CD4-positive, alpha-beta T cell treated with Interleukin-17A for 1 hour (primary cell): ENCODE measurements at places on chromosomes 6 and 20.

DNA sequence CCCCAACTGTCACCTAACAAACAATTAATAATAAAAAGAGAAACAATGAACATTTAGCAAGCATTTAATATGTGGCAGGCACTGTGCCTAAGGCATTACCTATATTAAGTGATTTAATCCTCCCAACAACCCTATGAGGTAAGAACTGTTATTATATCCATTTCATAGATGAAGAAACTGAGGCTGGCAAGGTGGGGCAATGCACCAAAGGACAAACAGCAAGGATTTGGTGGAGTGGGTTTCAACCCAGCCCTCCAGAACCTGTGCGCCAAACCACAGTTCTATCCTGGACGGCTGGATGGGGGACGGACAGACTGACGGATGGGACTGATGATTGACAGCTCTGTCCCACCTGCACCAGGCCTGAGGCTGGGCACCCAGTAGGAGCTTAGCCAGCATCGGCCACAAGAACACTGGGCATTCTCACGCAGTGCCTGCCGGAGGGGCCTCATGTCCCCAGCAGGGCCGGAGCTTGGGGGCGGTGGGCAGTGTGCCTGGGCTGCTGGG lies 24.6 kb downstream of the NOL4L start:
- DNase-seq: no peak

GRCh38 chr6:81413306-81413705 lies 339.2 kb downstream of the TENT5A start:
- DNase-seq: no peak

DNA sequence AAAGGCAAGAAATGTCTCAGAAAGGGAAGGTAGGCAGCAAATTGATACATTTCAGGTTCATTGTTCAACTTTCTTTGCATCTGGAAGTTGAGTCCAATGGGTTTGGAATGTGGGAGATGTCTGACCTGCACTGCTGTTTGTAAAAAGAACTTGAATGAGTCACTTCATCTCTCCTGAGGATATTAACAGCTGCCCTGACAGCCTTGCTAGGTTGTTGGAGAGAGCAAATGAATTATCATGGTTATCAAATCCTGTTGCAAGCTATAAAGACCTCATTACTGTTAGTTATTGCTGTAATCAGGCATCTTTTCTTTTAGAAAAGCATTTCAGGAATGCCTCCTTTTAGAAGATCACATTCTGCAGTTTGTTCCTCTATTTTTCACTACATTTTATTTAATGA lies 23.0 kb upstream of the FLRT3 start:
- DNase-seq: no peak

DNA sequence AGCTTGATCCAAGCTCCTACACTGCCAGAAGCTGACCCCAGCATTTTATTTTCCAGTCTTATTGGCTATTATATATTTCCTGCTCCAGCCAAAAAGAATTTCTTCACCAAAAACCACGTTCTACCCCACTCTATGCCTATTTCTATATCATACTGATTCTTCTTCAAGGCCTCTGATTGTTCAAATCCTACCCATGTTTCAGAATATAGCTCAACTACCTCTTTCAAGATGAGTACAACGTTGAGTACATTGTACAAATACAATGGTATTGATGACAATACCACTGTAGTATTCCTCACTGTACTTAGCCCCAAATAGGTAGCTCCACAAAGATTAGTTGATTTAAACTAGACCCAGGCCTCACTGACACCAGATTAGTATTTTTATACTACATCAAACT lies 31.0 kb downstream of the ASCC3 start:
- DNase-seq: no peak

- no peak for DNase-seq
These were observed 62.4 kb downstream of the AIG1 start for GRCh38 chr6:143123081-143123480.

DNA sequence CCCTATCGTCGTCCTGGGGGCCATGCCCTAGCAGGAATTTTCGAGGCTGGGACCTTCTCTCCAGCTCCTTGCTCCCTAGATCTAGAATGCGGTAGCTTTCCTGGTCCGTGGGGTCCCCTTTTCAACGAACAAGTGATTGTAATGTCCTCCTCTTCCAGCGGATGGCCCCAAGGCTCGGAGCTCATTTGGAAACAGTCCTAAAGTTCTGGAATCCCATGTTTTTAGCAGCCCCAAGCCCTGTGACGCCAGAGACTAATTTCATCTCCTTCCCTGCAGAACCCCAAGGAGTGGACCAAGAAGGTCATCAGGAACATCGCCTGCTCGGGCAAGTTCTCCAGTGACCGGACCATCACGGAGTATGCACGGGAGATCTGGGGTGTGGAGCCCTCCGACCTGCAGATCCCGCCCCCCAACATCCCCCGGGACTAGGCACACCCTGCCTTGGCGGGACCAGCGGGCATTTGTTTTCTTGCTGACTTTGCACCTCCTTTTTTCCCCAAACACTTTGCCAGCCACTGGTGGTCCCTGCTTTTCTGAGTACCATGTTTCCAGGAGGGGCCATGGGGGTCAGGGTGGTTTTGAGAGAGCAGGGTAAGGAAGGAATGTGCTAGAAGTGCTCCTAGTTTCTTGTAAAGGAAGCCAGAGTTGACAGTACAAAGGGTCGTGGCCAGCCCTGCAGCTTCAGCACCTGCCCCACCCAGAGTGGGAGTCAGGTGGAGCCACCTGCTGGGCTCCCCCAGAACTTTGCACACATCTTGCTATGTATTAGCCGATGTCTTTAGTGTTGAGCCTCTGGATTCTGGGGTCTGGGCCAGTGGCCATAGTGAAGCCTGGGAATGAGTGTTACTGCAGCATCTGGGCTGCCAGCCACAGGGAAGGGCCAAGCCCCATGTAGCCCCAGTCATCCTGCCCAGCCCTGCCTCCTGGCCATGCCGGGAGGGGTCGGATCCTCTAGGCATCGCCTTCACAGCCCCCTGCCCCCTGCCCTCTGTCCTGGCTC lies 48.5 kb downstream of the PYGB start:
- DNase-seq: peak; percentile 15

DNA sequence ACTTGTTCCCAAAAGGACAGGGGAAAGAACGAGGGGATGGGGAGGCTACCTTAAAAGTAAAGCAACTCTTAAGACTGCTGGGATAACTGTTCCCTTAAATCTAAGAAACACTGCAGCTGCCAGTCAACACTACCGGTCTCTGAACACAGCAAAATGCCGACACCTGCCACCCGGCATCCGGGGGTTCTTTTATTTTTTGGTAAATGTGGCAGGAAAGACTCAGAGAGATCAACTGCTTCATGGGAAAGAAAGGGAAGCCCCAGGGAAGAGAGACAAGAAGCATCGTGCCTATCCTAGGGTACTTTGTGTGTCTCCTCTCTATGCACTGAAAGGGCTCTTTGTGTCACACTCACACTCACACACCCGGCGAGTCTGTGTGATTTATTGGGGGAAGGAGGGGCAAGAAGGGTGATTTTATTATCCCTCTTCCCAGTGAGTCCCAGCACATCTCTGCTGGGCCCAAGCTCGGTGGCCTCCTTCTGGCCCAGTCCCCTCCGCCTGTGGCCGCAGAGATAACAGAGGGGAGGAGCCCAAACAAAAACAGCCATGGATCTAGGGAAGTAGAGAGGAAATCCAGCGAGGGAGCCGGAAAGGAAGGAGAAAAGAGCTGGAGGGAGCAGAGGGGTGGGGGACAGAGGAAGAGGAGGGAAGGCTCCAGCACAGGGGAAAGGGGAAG lies 1.4 kb downstream of the FYN start:
- peak; percentile 52 for DNase-seq

DNA sequence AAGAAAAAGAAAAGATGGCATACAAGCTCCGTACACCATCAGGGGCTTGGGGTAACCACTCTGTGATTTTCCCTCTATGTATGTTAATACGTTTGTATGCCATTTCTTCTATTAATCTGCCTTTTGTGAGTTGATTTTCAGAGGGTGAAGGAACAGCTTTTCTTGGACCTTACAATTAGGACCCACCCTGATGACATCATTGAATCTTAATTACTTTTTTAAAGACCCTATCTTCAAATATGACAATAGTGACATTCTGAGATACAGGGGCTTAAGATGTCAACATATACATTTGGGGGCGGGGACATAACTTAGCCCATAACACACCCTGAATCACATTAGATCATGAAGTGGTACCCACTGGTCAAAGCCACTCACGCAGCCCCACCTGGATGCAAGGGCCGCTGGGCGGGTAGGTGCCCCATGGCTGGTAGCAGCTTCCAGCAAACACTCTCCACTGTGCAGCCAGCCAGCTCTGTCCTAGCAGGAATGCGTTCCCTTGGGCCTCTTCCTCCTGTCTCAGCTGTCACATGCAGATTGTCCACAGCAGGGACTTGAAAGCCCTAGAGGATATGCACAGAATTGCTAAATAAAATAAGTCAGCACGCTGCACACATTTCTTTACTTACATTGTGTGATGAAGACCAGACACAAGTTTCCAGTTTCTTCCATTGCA lies 74.5 kb downstream of the FOXF2 start:
- no peak for DNase-seq

DNA sequence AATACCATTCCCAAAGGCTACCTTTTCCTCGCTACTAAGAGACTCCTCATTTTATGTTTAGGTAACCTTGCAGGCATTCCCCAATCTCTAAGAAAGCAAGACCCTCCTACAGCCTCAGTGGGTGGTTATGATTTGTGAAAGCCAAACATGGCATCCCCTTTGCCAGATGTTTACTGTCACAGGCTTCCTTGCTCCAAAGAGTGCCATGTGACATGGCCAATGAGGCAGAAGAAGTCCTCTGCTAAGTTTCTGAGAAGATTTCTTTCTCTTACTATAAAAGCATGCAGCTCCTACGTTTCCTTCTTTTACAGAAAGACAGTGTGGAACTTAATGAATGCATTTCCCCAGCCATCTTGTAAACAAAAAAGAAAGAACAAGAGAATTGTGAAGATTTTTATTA lies 688.2 kb downstream of the TBC1D32 start:
- no peak for DNase-seq

DNA sequence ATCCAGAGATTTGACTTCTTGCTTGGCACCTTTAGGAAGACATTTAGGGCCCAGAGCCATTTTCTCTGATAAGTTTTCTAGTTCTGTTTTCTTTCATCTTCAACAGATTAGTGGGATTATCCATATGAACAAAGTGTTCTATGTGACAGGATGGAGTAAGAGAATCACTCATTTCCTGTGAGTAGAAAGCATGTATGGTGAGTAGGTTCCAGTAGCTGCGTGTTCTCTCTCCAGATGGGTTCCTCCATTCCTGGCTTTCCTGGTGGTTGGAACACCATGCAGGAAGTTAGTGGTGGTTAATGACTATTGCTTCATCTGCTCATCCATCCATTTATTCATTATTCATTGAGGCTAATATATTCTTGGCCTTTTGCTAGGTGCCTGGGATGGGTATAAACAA lies 54.0 kb downstream of the EFCAB8 start:
- DNase-seq: no peak

DNA sequence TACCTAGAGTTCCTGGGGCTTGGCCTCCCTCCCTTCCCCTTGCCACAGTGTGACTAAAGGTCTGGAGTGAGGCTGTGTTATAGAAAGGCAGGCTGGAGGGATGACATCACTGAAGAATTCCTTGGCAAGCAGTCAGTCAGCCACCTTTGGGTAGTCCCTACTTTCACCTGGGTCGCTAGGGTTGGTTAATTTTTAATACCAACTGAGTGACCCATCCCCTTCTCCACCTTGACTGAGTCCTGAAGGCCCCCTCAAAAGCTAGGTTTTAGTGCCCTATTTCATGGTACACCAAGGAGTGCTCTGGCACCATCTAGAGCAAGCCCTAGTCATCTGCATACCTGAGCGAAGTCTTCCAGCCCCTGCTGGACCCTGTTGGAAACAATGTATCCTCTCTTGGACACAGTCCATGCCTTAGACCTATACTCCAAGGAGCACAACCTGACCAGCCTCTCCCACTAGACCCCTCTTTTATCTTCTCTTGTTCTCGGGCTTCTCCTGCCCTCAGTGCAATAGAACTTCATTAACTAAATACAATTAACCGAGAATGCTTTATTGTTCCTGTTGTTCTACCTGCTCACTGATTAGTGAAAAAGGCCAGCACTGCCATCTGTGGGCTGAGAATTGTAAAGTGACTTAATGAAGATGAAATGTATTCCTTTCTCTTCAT lies 44.6 kb downstream of the RIN2 start:
- DNase-seq: no peak

DNA sequence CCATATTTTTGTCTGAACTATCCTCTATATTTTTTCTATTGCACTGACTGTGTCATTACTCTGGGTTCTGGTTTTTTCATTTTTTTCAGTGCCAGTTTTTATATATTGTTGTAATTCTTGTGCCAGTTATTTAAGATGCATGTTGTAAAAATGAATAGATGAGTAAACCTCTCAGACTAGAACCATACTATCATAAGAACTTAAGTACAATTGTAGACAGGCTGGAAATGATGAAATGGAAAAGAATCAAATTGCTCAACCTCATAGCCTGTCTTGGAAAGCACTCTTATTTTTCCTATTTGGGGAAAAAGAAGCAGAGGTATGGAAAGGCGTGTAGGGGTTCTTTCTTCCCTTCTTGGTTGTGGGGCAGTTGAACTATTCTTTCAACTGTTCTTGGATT lies 30.2 kb downstream of the PANK2 start:
- no peak for DNase-seq

DNA sequence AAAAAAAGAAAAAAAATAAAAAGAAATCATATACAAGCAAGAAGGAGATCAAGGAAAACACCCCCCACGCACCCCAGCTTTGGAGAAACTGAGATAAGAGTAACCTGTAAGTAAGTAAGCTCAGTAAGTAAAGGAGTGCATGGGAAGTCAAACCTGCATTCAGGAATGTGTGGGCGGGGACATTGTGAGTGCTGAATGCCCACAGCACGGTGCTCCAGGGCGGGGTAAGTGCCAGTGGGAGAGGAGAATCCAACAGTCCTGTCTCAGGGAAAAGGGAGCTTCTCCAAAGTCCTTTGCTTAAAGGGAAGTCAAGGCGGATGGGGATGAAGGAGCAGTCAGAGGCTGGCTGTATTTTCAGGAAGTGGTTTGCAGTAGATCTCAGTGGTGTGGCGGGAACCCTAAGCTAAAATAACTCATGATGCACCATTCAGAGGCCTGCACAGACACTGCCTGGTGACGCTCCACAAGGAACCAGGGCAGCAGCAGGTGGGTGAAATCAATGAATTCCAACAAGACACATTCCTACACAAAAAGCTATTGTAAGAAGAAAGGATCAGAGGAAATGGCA lies 368.0 kb downstream of the QKI start:
- DNase-seq: peak; percentile 8

DNA sequence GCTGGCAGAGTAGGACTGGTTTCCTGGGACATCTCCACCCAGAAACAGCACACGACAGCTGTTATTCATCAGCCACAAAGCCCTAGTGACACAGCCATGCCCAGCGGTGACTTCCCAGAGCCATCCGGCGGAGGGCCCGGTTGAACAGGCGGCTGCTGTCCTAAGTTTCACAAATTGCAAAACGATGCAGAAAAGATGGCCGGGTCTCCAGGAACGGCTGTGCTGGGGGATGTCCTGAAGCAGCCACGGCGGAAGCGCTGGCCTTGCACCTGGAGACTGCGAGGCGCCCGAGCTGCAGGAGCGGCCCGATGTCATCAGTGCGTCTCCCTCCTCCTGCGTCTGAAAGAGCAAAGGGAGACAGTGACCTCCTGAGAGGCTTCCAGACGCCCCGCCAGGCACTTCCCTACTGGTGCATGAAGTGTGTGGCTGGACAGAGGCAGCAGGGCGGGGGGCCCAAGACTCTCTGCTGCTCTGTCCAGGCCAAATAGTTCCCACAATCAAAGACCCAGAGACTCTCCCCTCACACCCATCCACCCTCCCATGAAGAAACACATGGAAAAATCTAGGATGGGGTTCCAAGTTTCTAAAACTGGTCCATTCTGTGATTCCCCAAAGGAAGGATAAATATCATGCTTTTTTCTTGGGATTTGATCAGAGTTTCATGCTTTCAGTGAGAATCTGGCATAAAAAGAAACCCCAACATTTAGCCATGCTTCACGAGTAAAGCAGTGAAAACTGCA lies 44.0 kb downstream of the SSR1 start:
- no peak for DNase-seq
